ENCODE measurements at places on chromosomes 1 and 21.

DNA sequence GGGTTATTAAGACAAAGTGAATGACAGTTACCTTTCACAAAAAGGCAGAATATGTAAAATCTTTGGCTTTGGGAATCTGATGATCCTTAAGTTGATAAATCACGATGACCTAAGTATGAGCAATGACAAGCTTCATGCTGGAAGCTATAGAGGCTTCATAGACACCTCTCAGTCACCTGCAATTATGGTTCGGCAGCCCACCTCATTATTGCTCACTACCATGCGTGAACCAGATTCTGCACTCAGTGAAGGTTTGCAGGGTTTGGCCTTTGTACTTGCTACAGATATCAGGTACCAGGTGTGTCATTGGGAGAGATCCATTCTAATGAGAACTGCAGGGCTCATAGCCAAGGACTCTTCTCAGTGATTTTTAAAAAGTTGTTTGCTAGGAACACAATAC lies 163.5 kb downstream of the KCTD3 start:
- no peak for DNase-seq

DNA sequence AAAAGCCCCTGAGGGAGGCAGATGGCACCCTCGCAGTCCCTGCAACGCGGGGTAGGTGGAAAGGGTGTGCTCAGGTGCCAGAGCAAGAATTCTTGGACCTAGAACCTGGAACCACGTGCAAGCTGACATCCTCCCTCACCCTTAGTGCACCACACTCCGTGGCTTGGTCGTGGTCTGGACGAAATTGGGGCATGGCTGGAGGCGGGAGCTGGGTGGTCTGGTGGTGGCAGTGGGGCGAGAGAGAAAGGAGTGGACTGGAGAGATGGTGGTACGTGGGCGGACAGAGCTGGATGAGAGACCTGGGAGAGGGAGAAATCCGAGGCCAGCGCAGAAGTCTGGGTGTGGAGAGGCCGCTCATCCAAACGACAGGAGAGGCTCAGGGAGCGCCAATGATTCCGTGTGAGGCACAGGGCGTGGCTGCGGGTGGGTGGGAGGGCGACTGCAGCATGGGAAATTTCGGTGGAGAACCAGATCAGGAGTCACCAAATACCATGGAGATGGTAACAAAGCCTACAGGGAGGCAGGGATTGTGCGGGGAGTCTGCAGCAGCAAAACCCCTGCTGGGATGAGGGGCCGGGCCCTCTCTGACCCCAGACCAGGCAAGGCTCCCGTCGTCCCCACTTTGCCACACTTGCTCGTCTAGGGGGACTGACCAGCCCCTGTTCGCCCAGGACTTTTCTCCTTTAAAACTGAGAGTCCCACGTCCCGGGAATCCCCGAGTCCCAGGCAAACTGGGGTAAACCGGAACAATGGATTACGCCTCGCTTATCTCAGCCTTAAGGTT lies 31.9 kb downstream of the CDCP2 start:
- DNase-seq, result no peak

DNA sequence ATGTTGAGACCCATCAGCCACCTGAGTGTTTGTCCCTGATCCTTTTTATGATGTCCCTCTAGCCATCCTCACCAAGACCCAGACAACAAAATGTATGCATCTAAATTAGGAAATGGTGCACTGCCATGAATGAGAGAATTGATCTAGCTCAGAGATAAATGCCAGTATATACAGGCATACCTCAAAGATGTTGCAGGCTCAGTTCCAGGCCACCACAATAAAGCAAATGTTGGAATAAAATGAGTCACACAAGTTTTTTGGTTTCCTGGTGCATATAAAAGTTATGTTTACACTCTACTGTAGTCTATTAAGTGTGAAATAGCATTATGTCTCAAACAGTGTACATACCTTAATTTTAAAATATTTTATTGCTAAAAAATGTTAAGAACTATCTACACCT lies 63.9 kb downstream of the CHIA start:
- no peak for DNase-seq

GRCh38 chr1:41342774-41343355 lies 18.4 kb upstream of the FOXO6 start:
- DNase-seq, result no peak

GRCh38 chr1:18881164-18881563 lies 21.2 kb downstream of the ALDH4A1 start:
- DNase-seq, result no peak

- DNase-seq, result no peak
These were observed 6.2 kb upstream of the TEX50 start for GRCh38 chr1:173628888-173629287.

- DNase-seq, result no peak
These were observed 494.2 kb downstream of the KIF26B start for GRCh38 chr1:245648749-245649522.

GRCh38 chr1:227127891-227128290 lies 187.8 kb downstream of the COQ8A start:
- no peak for DNase-seq

GRCh38 chr1:219626865-219627264 lies 14.0 kb upstream of the ZC3H11B start:
- DNase-seq, result no peak

DNA sequence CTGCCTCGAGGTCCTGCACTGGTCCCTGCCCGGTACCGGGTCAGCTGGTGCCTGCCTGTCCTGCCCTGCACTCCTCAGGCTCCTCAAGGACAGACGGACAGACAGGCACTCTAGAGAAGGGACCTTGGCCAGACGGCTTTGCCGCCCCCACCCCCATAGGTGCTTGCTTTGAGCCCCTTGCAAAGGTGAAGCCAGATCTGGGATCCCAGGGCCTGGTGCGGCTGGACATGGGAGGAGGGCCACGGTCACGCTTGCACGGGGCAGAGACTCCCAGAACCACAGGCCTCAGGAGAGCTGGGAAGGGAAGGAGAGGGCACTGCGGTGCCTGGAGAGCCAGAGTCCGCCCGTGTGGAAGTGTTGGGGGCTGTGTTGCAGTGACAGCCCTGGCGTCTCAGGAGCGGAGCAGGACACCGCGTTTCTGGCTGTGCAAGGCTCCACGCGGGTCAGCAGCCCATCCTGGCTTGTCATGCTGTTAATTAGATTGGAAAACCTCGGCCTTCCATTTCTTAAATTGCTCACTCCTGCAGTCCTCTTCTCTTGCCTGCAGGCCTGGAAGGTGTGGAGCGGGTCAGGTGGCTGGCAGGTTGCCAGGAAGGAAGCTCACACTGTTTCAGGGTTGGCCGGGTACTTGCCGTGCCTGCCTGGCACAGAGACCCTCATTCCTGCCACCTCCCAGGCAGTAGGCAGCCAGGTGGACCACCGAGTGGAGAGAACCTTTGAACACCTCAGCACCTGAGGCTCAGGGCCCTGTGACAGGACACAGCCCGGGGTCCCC lies 16.3 kb downstream of the COL18A1 start:
- DNase-seq, result no peak

- DNase-seq, result no peak
These were observed 55.2 kb downstream of the SELENOF start for GRCh38 chr1:86858524-86859261.

GRCh38 chr1:190244406-190244805 lies 233.3 kb downstream of the BRINP3 start:
- no peak for DNase-seq

GRCh38 chr1:89631816-89632656 lies 884 bp upstream of the LRRC8C start:
- DNase-seq, result no peak

GRCh38 chr1:109759513-109760334 lies 4.0 kb downstream of the EPS8L3 start:
- DNase-seq, result no peak

Measured in stimulated activated CD8-positive, alpha-beta memory T cell treated with anti-CD3 and anti-CD28 coated beads, Interleukin-7, amount 100 ng/mL, for 1 hour (primary cell).